IPS-NIHi11 (cell line): ENCODE measurements at places on chromosomes 5 and 9.

- DNase-seq, result no peak
Observed at GRCh38 chr5:90274216-90274615, 135.3 kb downstream of the CETN3 start.

DNA sequence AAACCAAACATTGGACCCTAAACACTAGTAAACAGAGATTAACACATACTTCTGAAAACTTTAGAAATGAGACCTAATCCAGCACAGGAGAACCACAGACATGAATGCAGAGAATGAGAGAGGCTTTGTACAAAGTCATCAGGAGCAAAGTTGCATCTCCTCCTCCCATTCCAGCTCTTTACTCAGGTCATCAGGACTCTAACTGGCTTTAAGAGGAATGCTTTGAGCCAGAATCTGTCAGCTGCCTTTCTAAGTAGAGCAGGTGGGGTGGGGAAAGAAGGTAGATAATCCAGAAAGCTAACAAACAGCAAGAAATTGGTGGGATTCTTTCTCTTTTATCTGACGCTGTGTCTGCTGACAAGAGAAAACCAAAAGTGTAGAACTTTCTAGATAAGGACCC, 582.7 kb upstream of the DMAC1 start:
- no peak for DNase-seq

DNA sequence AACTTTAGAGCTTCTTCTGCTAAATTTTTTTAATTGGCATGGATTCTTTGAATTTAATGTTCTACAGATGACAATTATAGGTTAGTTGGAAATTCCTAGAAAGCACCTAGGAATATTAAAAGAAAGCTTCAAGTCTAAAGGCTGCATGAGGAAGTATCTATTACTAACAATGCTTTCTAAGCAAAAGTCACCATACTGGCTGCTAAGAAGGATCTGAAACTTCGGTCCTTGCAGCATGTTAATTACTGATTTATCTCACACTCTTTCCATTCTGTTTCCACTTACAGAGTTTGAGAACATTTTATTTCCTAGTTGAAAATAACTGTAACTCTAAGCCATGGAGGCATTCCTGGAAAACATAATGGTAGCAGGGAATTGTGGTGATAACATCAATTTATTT, 8.4 kb downstream of the SEMA6A start:
- no peak for DNase-seq

DNA sequence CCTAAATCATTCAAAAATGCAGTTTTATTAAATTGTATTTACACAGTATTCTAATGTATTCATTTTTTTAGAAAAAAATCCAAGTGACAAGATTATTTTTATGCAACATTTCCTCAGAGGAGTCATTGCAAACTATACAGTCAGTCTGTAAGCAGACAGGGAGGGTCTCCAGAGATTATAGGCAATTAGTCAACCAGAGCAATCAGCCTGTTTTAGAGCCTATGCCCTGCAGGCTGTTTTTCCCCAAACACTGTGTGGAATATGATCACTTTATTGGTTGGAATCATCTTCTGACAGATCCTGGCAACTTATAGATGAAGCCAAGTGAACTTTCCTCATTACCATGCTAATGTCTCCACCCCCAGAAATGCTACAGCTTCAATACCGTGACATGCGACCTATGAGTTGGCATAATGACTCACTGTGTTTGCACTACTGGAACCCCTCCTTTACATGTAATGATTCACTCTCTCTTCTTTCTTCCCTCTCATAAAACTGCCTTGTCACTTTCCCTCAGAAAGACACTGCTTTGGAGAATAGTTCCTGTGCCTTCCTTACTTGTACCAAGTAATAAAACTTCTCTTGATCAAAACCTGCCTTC, 577.7 kb upstream of the FTMT start:
- peak; percentile 25 for DNase-seq

- DNase-seq, result no peak
Observed at GRCh38 chr9:99479929-99480328, 257.8 kb downstream of the SEC61B start.

- no peak for DNase-seq
Observed at GRCh38 chr5:149559706-149560105, 8.5 kb upstream of the CSNK1A1 start.

DNA sequence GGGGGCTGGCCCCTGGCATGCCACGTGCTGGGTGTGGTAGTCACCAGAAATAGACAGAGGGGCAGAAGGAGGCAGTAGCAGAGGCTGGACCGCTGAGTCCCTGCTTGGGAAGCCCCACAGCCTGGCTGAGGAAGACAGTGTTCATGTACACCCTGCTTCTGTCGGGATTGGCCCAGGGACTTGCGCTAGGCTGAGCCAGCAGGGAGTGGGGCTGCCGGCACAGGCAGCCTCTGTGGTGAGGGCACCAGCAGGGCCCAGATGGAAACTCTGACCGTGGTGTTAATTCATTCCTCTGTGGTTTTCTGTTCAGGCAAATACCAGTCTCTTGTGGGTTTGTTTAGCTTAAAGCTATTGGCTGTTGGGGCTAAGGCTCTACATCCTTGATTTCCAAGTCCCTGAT, 108.6 kb upstream of the RAD23B start:
- no peak for DNase-seq

GRCh38 chr5:7857926-7858632, 7.1 kb upstream of the CFAP90 start:
- DNase-seq, result no peak

GRCh38 chr5:160904591-160904990, 52.6 kb upstream of the ATP10B start:
- DNase-seq, result no peak

GRCh38 chr5:1514027-1514818, 9.5 kb downstream of the LPCAT1 start:
- DNase-seq, result no peak

GRCh38 chr9:95127249-95128176, 190.0 kb downstream of the FANCC start:
- peak; percentile 86 for DNase-seq

DNA sequence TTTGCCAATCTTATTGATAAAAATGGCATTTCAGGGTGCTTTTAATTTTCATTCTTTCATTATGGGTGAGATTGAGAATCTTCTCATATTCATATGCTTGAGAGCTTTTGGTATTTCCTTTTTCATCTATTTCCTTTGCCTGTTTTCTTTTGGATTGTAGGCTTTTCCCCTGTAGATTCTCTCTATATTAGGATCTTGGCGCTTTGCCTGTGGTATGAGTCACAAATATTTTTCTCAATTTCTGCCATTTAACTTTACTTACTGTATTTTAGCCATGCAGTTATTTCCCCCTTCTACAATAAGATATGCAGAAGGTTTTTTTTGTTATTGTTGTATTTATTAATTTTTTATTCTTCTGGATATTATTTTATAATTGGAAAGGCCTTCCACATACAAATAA, 21.5 kb upstream of the KLF9 start:
- DNase-seq, result no peak

GRCh38 chr9:132301521-132301920, 53.3 kb downstream of the SETX start:
- DNase-seq, result no peak

DNA sequence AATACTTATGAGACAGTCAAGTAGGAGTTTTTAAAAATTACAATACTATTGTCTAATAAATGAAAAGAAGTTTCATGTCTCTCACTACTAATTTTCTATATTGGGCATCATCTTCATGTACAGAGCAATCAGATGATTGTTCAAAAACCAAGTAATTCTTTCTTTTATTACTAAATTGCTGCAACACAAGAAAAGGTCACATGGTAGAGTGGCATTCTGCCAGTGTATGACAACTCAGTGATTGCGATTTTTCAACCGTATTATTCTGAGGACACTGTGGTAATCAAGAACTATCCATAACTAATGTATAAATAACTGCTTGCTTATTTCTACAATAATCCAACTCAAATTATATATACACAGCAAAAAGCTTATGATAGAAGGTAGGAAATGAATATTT, 96.7 kb upstream of the GRHPR start:
- no peak for DNase-seq

GRCh38 chr5:51382521-51383130, 622 bp upstream of the ISL1 start:
- DNase-seq, result no peak

GRCh38 chr5:149438711-149439132, 59.6 kb upstream of the IL17B start:
- DNase-seq, result no peak

DNA sequence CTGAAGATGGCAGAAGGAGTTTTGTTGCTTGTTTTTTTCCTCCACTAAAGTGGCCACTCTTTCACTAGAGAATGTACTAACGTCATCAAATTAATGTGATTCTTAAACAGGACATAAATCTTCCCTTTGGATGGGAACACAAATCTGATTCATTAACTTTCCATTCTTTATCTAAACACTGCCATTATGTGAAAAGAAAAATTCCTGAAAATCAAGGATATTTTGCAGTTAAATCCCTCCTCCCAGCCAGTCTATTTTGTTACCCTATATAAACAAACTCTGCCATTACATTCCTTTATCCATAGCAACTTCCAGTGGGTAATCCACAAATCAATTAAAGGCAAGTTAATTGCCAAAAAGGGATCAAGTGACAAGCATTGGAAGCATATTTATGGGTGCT, 546.5 kb downstream of the PDE4D start:
- no peak for DNase-seq

GRCh38 chr9:99623780-99624364, 197.8 kb upstream of the NR4A3 start:
- DNase-seq, result no peak

- no peak for DNase-seq
Observed at GRCh38 chr5:174218162-174218561, 172.7 kb downstream of the NSG2 start.

DNA sequence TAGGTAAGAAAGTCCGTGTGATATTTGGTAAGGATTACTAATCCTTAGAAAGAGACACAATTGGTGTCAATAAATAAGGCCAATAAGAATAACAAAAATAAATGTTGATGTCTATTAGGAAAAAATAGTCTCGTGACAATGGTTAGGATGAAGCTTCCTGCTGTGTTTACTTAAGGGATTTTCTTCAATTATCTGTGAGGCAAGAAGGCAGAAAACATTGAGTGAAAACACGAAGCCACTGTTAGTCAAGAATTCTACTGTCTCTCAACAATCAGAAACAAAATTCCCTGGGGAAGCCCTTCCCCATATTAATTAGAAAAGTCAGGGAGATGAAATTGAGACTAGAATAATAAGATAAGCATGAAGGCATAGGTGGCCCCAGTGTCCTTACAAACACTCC, 149.0 kb downstream of the SYK start:
- DNase-seq, result no peak

- DNase-seq, result no peak
Observed at GRCh38 chr9:18548456-18548855, 74.5 kb downstream of the ADAMTSL1 start.
